ENCODE measurements at places on chromosomes 13 and 19. TPM values are rescaled to one million over a fixed set of nuclear protein-coding genes. Genes with fewer than 3 reads are reported as not detected.

LONP1 gene
- 74.3 TPM for total RNA-seq

NACC1 gene
- 24.5 TPM for total RNA-seq

TINCR gene
- total RNA-seq, result 2.2 TPM

OR7A10 gene
- total RNA-seq, result not detected

LAIR1 gene
- total RNA-seq, result 67.4 TPM

C19orf85 gene
- total RNA-seq, result not detected

GNG8 gene
- total RNA-seq, result not detected

ZNF575 gene
- total RNA-seq, result 5.3 TPM

ZNF20 gene
- 8.2 TPM for total RNA-seq

ZNF177 gene
- total RNA-seq, result 3.5 TPM

ZNF784 gene
- total RNA-seq, result 8.1 TPM

All from naive thymus-derived CD8-positive, alpha-beta T cell (primary cell).